A673 (cell line): ENCODE measurements at places on chromosomes 1 and 21. TPM values are rescaled to one million over a fixed set of nuclear protein-coding genes. Genes with fewer than 3 reads are reported as not detected.

DNA sequence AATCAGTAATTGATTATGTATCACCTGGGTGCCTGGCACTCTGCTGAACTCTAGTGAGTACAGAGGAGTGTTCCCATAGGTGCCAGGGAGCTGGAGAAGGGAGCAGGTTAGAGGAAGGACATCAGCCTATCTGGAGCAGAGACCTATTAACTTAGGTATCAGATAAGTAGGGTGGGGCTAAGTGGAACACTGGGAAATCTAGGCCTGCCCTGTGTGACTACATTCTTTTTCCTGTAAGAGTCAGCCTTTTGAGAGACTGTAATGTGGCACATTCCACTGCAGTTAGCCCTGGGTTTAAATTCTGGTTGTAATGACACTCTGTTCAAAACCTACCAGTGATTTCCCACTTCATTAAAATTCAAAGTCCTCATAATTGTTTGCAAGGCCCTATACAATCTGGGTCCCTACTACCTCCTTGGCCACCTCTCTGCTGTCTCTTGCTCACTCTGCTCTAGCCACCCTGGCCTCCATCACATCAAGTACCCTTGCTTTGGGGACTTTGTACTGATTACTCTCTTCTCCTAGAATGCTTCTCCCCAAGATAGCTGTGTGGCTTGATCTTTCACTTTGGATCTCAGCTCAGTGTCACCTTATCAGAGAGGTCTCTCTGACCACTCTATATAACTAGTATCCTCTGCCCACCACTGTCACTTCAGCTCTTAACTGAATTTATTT is 12.9 kb downstream of the STX12 start:
- no peak overlapping the region for H3K27ac ChIP-seq
- H3K4me1 ChIP-seq = no peaks in the 10 kb centered on the region
- no peaks in the 10 kb centered on the region for H3K27me3 ChIP-seq

GRCh38 chr1:99777752-99778151 is 11.3 kb upstream of the FRRS1 start:
- H3K27ac ChIP-seq = no peak overlapping the region
- no peaks in the 10 kb centered on the region for H3K36me3 ChIP-seq
- DNase-seq = no peak
- no peaks in the 10 kb centered on the region for H3K27me3 ChIP-seq
- no peaks in the 10 kb centered on the region for H3K4me1 ChIP-seq
- no peak overlapping the region for H3K4me3 ChIP-seq

OR2AK2 gene
- not detected in 2 replicates for total RNA-seq

DNA sequence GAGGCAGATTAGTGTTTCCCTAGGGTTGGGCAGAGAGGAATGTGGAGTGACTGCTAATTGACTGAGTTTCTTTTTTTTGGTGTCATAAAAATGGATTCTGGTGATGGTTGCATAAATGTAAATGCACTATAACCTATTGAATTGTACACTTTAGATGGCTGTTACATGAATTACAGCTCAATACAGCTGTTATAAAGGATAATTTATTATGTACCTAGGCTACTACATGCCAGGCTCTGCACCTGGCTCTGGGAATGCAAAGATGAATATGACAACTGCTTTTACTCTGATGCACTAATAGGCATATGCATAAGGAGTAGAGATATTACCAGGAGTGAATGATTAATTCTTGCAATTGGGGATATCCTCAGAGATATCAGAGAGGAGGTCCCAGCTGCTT is 345.3 kb downstream of the PTBP2 start:
- no peak overlapping the region for H3K27ac ChIP-seq
- no peaks in the 10 kb centered on the region for H3K36me3 ChIP-seq
- no peak overlapping the region for H3K4me3 ChIP-seq
- H3K4me1 ChIP-seq = no peaks in the 10 kb centered on the region
- DNase-seq = no peak

ZNF496 gene
- total RNA-seq = 30.2 and 35.1 TPM in 2 replicates

ACKR1 gene
- total RNA-seq = not detected in 2 replicates

GRCh38 chr1:82225421-82226185 is 424.9 kb downstream of the ADGRL2 start:
- H3K36me3 ChIP-seq = no peaks in the 10 kb centered on the region
- H3K27ac ChIP-seq = peak overlapping the region; percentile 69
- no peak overlapping the region for H3K4me3 ChIP-seq
- peak; percentile 79 for DNase-seq

DNA sequence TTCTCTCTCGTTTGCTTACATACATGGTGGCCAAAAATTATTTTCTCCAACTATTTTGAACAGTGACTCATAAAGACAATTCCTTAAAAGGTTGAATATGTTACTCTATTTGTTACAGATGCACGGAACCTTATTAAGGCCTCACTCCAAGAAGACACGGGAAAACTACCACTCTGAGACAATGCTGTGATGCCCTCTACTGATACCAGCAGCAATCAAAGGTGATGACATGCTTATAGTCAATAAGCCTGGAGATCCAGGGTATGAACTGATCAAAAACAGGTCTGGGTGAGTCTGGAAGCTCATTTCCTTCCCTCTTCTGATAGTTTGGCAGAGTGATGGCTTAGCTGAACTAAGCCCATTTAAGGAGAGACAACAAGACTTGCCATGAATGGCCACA is 563.0 kb downstream of the LRRIQ3 start:
- no peaks in the 10 kb centered on the region for H3K4me1 ChIP-seq
- H3K27me3 ChIP-seq = no peaks in the 10 kb centered on the region
- H3K27ac ChIP-seq = no peak overlapping the region
- no peak overlapping the region for H3K4me3 ChIP-seq
- H3K36me3 ChIP-seq = no peaks in the 10 kb centered on the region

GRCh38 chr1:229339520-229339919 is 3.3 kb downstream of the CCSAP start:
- H3K36me3 ChIP-seq = peaks cover 9% of the 10 kb centered on the region
- H3K4me1 ChIP-seq = no peaks in the 10 kb centered on the region
- DNase-seq = no peak
- no peak overlapping the region for H3K27ac ChIP-seq
- H3K27me3 ChIP-seq = no peaks in the 10 kb centered on the region

PPFIA4 gene
- 2.5 and 3.0 TPM in 2 replicates for total RNA-seq

DNA sequence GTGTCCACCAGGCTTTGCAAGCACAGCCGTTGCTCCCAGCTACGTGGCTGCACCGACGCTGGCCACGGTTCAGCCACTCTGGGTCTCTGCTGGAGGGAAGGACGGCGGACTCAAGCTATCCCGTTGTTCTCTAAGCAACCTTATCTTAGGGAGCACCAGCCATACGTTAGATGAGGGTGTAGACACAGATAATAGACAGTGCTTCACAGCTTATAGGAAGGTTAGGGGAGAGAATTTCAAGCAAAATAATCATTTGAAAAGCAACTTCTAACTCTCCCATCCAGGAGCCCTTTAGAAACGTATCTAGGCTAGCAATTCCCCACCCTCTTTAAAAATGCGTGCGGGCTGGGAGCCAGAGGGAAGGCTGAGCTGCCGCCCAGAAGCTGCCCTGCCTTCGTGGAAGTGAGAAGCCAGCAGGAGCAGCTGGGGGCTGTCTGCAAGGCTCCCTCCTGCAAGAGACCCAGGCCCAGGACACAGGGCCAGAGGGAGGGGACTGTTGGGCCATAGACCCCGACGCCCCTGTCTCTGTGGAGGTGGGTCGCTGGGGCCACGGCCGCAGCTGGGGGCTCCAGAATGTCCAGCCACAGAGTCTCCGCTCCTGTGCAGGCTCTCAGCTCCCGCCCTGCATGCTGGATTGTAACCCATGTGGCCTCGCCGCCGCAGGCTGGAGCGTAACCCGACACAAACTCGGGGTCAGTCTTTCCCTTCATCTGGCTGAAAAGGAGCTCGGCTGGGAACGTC is 31.2 kb upstream of the COL6A2 start:
- DNase-seq = no peak
- no peak overlapping the region for H3K27ac ChIP-seq
- no peaks in the 10 kb centered on the region for H3K36me3 ChIP-seq
- no peak overlapping the region for H3K4me3 ChIP-seq
- no peaks in the 10 kb centered on the region for H3K27me3 ChIP-seq

DNA sequence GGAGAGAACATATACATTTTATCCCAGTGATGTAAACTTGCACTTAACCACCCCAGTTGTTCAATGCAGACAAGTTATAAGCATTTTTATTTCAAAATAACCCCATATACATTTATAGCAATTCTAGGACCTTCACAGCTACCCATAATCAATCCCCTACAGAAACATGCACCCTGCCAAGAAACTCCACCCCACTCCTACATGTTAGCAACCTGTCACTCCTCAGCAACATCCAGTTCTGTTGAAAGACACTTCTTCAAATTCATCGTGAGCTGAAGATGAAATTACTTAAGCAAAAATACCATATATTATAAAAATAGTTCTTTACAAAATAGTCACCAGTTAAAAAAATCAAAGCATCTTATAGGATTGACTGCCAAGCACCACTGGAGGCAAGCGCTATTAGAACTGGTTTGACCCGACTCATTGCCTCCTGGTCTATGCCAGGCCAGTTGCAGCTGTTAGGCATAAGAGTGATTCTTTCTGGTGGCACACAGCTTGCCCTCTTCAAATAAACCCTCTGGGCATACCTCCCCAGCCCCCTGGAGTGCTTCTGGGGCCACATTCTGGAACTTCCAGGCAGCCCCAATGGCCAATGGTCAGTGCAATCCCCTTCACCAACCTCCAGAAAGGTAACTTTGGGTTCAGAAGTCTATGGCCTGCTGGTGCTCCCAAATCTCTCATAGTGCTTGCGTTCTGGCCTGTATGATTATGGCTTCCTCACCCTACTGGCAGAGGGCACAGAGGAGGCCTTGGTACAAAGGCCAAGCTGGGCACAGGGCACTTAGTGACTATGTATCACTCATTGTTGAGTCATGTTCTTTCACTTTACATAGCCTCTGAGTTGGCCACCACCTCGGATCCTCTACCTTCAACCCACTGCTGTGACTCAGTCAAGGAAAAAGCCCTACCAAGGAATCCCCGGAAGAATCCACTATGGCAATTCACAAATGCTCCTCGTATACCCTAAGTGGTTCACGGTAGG is 72.2 kb upstream of the RALGPS2 start:
- no peaks in the 10 kb centered on the region for H3K36me3 ChIP-seq
- H3K4me3 ChIP-seq = no peak overlapping the region
- H3K27me3 ChIP-seq = no peaks in the 10 kb centered on the region
- no peak for DNase-seq
- H3K27ac ChIP-seq = no peak overlapping the region

DNA sequence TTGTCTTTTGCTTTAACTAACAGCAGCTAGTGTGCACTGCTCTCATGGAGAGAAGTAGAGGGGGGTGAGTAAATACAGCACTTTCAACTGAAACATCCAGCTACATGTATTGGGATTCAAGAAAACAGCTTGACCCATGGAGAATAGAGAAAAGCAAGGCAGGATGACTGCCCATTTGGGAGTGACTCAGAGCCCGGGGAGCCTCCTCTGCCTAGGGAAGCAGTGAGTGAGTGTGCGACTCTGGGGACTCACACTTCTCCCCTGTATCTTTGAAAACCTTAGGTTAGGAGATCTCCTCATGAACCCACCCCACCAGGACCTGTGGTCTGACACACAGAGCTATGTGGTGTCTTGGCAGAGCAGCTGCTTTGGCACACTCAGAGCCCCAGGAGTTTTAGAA is 82.0 kb upstream of the PTGFR start:
- H3K27ac ChIP-seq = no peak overlapping the region
- H3K4me3 ChIP-seq = no peak overlapping the region
- no peaks in the 10 kb centered on the region for H3K36me3 ChIP-seq
- H3K27me3 ChIP-seq = no peaks in the 10 kb centered on the region
- no peak for DNase-seq

DNA sequence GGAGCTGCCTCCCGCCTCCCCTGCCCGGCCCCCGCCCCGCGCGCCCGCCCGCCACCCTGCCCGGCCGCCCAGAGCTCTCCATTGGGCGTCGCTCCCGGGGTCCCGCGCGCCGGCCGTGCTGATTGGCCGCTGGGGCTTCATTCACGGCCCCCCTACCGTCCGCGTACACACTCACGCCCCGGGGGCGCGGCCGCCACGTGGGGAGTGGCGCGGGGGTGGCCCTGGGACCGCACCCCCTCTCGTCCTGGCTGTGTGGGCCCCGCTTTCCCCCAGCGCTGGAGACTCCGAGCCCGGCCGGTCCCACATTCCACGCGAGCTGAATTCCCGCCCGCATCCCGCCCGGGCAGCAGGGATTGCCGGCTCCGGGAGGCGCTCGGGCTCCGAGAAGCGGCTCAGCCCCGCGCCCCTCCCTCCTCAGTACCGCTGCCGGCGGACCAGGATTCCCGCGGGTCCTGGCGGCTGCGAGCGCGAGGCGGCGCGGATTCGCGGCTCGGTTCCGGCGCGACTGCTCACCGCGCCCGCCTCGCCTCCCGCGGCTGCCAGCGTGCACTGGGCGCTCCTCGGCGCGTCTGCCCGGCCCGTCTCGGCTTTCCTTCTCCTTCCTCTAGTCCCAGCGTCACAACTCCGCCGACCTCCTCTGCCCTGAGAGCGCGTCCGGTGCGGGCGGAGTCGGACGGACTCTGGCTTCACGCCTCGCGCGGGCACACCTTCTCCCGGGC is 450 bp upstream of the POU3F1 start:
- peaks cover 37% of the 10 kb centered on the region for H3K4me1 ChIP-seq
- H3K4me3 ChIP-seq = peak overlapping the region; percentile 97
- peaks cover 35% of the 10 kb centered on the region for H3K36me3 ChIP-seq

HSPA13 gene
- total RNA-seq = 49.3 and 51.3 TPM in 2 replicates

DNA sequence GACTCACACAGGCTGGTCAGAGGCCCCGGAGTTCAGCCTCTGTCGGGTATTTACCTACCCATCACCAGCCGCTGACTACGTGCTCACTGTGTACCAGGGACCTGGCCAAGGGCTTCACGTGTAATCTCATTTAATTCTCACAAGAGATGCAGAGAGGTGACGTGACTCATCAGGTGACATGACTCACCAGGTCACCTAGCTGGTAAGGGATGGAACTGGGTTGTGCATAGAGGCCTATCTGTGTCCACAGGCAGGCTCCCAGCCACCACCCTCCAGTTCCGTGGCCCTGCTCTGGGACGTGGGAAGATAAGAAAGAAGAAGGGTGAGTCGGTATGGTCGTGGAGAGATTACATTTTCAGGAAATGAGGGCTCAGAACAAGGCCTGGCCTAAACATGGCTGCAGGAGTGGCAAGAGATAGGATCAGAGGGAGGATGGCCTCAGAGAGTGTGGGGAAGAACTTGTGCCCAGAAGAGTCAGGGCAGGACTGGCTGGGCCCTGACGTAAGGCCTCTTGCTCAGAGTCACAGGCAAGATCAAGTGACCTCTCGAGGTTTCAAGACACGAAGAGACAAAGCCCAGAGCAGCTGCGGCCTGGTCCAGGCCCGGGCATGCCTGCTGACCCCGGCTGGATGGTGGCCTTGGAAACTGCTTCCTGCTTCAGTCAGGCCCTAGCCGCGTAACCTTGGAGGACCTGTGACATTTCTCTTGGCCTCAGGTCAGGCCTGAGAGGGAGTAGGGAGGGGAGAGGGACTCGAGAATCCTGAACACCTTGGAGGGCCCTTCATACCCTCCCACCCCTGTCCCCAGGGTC is 52.7 kb upstream of the WASF2 start:
- no peak overlapping the region for H3K27ac ChIP-seq
- no peaks in the 10 kb centered on the region for H3K4me1 ChIP-seq
- H3K36me3 ChIP-seq = peaks cover 9% of the 10 kb centered on the region
- no peaks in the 10 kb centered on the region for H3K27me3 ChIP-seq
- no peak overlapping the region for H3K4me3 ChIP-seq
- no peak for DNase-seq

WNT3A gene
- not detected in 2 replicates for total RNA-seq
